ENCODE measurements at places on chromosomes 5 and 9. TPM values are rescaled to one million over a fixed set of nuclear protein-coding genes. Genes with fewer than 3 reads are reported as not detected.

SV2C gene
- not detected for polyA plus RNA-seq

BARHL1 gene
- not detected for polyA plus RNA-seq

KCNV2 gene
- not detected for polyA plus RNA-seq

DBH gene
- polyA plus RNA-seq, result not detected

BTNL8 gene
- 0.13 TPM for polyA plus RNA-seq

WNK2 gene
- polyA plus RNA-seq, result 22.5 TPM

NAIP gene
- 0.90 TPM for polyA plus RNA-seq

MYORG gene
- 6.3 TPM for polyA plus RNA-seq

OTP gene
- not detected for polyA plus RNA-seq

ADCY2 gene
- polyA plus RNA-seq, result 37.4 TPM

ORM1 gene
- not detected for polyA plus RNA-seq

Measured in psoas muscle (tissue), 8 donors.